ENCODE measurements at places on chromosomes 1 and 21.

- no peak for DNase-seq
These were observed 15.8 kb downstream of the MAPKAPK2 start for GRCh38 chr1:206700445-206701036.

GRCh38 chr1:101257500-101258325, 20.9 kb downstream of the S1PR1 start:
- peak; percentile 54 for DNase-seq

DNA sequence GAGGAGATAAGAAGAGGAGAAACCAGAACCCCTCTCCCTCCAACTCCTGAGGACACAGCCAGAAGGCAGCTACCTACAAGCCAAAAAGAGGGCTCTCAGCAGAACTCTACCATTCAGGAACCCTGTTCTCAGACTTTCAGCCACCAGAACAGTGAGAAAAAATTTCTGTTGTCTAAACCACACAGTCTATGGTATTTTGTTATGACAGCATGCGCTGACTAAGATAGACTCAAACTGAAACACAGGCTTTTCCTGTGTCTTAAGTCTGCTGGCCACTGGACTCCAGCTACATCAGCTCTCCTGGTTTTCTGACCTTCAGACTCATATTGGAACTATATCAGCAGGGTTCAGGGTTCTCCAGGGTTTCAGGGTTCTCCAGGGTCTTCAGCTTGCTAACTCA, 126.5 kb upstream of the TNFSF4 start:
- no peak for DNase-seq

GRCh38 chr21:44771896-44772525, 29.6 kb downstream of the UBE2G2 start:
- no peak for DNase-seq

- DNase-seq, result no peak
These were observed 252.2 kb upstream of the ADAMTS5 start for GRCh38 chr21:27219068-27219467.

DNA sequence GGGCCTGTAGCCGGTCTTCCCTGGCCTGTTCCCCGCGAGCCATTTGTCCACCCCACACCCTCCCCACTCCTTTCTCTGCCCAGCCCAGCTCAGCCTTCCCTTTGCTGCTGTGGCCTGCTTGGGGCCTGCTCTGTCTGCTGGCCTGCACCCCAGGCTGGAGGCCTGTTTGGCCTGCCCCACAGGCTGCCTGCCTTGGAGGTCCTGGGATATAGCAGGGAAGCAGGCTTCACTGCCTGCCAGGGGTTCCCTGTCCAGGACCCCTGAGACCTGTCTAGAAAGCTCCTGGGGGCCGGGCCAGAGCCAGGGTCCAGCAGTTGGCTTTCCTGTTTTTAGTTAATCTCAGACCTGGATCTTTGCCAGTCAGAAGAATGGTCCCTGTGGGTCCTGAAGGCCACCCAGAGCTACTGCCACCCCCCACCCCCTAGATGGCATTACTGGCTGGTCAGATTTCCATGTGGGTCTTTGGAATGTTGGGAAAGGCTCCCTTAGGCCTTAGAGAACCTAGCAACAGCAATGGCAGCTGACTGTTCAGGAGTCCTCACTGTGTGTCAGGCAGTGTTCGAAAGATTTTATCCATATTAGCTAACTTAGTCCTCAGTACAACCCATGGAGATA, 7.7 kb downstream of the ZNF362 start:
- no peak for DNase-seq

DNA sequence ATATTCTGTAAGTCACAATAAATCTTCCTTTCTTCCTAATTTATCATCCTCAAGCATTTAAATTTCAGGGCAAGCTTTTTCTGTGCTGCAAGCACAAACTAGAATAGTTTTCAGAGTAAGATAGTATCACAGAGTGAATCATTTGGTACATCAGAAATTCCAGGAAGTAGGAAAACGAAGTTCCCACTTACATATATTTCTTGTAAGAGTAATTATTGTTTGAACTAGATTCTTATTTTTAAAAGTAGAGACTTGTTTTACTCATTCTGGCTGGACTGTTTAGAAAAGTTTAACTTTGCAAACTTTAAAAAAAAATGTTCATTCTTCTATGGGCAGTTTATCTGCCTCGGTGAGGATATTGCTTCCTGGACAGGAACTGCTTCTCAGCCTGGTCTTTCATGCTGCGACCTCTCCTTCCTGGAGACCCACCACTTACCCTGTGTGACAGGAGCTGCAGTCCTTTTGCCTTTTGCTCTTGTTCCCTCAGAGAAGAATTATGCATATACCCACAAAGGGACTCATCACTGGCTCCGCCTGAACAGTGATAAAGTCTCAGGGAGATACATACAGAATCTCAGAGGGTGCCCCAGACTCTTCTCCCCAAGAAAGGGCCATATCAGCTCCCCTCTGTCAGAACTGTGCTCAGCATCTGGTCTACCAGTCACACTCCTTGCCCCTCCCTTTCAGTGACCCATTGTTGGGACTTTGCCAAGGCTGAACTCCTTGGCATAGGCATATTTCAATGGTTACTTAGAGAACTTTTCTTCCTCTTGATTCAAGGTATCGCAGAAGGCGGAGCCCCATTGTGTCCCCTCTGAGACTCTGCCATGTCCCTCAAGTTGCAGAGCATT, 102.7 kb upstream of the CD55 start:
- DNase-seq, result no peak

GRCh38 chr1:54215523-54215922, 15.6 kb downstream of the MRPL37 start:
- no peak for DNase-seq

DNA sequence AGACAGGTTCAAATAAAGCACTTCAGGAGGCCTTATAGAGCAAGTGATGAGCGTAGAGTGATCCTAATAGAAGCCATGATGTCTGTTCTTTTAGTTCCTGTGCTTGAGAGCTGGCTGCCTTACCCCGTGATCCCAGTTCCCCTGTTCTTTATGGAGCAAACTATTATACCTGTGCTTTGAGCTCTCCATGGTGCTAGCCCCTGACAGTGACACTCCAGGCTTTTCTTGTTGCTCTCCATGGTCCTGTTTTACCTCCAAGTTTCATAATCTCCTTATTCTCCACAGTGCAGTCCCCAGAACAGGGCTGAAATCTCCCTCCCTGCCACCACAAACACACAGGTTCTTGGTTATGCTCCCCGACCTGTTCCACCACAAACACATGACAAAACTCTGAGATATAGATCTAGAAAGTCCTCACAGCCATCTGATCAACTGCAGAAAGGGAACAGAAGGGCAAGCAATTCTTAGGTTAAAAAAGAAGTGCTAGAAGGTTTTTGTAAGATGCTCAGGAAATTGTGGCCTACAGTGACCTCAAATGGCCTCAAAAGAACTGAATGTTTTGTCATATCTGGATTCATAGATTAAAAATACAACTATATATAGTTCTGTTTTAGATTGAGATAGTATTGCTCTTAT, 6.0 kb downstream of the CADM3 start:
- no peak for DNase-seq

GRCh38 chr21:46356494-46357334, 32.8 kb downstream of the PCNT start:
- no peak for DNase-seq

GRCh38 chr1:228866468-228866867, 131.2 kb downstream of the RHOU start:
- no peak for DNase-seq

DNA sequence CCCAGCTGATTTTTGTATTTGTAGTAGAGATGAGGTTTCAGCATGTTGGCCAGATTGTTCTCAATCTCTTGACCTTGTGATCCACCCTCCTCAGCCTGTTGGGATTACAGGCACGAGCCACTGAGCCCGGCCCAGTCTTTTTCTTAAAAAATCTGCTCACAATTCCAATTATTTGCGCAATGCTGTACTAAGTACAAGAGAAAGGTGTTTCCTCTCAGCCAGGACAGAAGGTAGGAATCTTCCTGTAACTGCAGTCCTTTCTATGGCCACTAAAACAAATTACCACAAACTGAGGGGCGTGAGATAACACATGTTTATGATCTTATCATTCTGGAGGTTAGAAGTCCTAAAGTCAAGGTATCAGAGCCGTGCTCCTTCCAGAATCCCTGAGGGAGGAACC, 6.9 kb upstream of the CBR3 start:
- DNase-seq, result no peak

- DNase-seq, result no peak
These were observed 47.0 kb upstream of the BCAR3 start for GRCh38 chr1:93728480-93729131.

Measured in CD4-positive, alpha-beta T cell treated with Interleukin-6 at 100 ng/mL for 8 hours (primary cell).